Thymus (tissue), 14 donors: ENCODE measurements at places on chromosomes 12 and 14. TPM values are rescaled to one million over a fixed set of nuclear protein-coding genes. Genes with fewer than 3 reads are reported as not detected.

Gene P2RX2
- polyA plus RNA-seq = 2.5 TPM

Gene KRT75
- polyA plus RNA-seq = 6.8 TPM

Gene ACVRL1
- 8.9 TPM for polyA plus RNA-seq

Gene PLEKHD1
- polyA plus RNA-seq = 0.30 TPM

Gene DIO3
- polyA plus RNA-seq = 0.84 TPM

DNA sequence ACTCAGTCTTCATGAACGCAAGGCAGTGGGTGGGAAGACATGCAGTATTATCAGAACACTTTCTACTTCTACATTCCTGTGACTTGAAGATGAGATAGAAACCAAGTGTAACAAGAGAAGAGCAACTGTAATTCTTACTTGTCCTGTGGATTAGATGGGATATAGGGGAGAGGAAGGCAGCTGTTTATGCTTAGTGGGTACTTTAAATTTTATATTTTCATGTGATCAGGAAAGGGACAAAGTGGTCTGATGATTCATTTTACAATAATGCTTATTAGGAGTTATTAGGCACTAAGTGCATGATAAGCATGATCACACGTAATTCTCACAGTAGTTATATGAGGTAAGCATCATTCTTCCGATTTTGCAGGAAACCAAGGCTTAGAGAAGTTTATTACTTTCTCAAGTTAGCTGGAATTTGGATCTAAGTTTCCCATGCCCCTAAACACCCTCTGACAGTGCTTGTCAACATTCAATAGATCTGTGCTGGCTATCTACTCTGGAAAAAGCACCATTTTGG is 52.7 kb downstream of the PTGER2 start:
- DNase-seq = no peak

- DNase-seq = no peak
These were observed 128.2 kb downstream of the GRIP1 start for GRCh38 chr12:66550626-66551025.

- DNase-seq = no peak
These were observed 14.2 kb upstream of the PLXNC1 start for GRCh38 chr12:94133964-94134795.

DNA sequence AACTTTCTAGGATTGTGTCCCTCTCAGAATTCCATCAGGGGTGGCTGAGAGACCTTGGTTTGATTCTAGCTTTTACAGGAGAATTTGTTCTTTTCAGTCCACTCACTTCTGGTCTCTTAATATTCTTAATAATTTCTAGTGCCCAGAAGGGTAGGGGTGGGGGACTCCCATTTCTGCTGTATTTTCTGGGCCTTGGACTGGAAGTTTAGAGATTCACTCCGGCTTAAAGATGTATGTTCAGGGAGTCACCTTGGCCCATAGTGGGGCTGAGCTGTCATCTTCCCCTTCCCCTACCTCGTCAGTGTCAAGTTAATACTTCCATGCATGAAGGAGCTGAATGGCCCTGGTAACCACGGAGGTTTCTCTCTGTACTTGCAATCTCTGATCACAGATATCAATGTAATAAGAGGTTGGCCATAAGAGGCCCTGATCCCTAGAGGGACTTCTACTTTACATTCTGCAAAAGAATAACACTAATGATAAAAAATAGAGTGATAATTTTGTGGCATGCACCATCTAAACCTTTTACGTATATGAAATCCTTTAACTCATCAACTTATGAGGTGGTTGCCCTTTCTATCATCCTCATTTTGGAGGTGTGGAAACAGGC is 6.7 kb downstream of the KRT81 start:
- DNase-seq = no peak

- DNase-seq = no peak
These were observed 9.7 kb upstream of the SGPP1 start for GRCh38 chr14:63737582-63738006.

- no peak for DNase-seq
These were observed 103.2 kb upstream of the VRK1 start for GRCh38 chr14:96693987-96694386.
